ENCODE measurements at places on chromosomes 6 and 20.

DNA sequence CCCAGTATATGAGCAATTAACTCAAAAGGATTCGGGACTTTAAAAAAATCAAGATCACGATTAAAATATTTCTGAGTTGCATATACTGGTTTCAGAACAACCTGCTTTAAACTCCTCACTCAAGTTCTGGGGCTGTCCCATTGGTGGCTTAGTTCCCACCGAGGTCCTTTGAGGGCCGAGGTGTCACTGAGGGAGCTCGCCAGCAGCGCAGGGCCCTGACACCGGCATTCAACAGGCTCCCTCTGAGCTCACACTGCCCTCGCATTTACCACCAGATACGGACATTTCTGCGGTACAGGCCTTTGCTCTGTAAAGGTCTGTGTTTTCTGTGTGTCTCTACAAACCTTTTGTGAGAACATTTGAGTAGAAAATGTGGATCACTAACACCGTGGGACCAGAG, 24.4 kb upstream of the BNIP5 start:
- DNase-seq = no peak

- no peak for DNase-seq
Measured at GRCh38 chr6:148952147-148953035, 205.6 kb downstream of the UST start.

- DNase-seq = no peak
Measured at GRCh38 chr6:110326609-110327008, 31.5 kb downstream of the METTL24 start.

- no peak for DNase-seq
Measured at GRCh38 chr20:10984913-10985312, 311.1 kb upstream of the JAG1 start.

GRCh38 chr6:80622641-80623040, 516.2 kb downstream of the BCKDHB start:
- DNase-seq = no peak

- no peak for DNase-seq
Measured at GRCh38 chr6:29828471-29828797, 809 bp downstream of the HLA-G start.

DNA sequence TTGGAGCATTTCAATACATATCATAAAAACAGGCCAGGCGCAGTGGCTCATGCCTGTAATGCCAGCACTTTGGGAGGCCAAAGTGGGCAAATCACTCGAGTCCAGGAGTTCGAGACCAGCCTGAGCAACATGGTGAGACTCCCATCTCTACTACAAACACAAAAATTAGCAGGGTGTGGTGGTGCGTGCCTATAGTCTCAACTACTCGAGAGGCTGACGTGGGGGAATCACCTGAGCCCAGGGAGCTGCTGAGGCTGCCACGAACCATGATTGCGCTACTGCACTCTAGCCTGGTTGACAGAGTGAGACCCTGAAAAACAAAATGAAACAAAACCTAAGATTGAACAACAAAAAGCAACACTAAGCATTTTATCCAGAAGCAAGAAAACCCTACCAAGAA, 47.2 kb downstream of the BACH2 start:
- no peak for DNase-seq

- DNase-seq = peak; percentile 82
Measured at GRCh38 chr6:156564127-156564806, 212.9 kb upstream of the ARID1B start.

DNA sequence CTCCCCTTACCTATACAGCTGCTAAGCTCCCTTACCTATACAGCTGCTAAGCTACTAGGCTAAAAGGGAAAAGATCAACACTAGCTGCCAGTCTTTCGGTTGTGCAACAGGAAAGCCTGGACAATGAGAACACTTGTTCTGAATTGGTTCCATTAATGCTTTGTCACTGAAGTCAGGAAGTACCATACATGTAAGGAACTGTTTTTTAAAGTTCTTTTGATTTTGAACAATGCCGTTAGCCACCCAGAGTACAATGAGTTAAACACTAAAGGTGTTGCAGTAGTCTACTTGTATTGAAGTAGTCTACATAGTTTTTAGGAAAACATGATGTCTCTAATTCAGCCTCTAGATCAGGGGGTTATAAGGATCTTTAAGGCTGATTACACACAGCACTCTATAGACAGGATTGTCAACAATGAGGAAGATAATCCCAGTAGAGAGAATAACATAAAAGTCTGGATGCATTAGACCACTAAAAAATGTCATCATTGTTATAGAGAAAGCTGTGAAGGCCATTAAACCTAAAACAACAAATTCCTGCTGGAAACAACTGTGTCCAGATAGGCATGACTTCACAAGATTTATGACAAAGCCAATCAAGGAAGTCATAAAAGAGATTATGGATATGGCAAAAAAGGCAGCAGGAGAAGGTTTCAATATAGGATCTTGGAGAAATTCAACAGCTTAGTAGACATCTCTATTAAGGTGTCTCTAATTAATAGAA, 306.3 kb downstream of the PHF3 start:
- no peak for DNase-seq

DNA sequence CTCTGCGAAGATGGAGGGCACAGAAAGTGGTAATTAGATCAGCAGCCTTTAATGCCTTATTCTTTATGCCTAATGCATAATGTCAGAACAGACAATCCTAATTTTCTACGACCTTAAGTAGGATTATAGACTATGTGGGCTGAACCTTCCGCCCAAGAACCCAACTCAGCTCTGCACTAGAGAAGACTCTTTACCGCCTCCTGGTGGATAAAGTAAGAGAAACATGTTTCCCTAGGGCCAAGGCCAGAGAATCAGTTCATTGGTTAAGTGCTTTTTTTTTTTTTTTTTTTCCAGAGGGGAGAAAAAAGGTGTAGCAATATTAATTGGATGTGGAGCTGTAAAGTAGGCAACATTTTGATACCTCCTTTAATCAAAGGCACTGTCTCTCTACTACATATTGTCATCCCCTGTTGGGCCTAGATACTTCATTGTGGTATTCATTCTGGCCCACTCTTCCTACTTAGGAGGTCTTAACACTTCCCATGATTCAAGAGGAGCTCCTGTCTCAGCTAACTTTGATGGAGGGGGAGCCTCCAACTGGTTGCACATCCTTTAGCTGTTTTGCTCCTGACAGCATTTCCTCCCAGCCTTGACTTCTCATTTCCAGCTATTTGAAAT, 124.9 kb upstream of the NRN1 start:
- DNase-seq = peak; percentile 58

- DNase-seq = no peak
Measured at GRCh38 chr6:49087369-49087768, 375.7 kb downstream of the MMUT start.

DNA sequence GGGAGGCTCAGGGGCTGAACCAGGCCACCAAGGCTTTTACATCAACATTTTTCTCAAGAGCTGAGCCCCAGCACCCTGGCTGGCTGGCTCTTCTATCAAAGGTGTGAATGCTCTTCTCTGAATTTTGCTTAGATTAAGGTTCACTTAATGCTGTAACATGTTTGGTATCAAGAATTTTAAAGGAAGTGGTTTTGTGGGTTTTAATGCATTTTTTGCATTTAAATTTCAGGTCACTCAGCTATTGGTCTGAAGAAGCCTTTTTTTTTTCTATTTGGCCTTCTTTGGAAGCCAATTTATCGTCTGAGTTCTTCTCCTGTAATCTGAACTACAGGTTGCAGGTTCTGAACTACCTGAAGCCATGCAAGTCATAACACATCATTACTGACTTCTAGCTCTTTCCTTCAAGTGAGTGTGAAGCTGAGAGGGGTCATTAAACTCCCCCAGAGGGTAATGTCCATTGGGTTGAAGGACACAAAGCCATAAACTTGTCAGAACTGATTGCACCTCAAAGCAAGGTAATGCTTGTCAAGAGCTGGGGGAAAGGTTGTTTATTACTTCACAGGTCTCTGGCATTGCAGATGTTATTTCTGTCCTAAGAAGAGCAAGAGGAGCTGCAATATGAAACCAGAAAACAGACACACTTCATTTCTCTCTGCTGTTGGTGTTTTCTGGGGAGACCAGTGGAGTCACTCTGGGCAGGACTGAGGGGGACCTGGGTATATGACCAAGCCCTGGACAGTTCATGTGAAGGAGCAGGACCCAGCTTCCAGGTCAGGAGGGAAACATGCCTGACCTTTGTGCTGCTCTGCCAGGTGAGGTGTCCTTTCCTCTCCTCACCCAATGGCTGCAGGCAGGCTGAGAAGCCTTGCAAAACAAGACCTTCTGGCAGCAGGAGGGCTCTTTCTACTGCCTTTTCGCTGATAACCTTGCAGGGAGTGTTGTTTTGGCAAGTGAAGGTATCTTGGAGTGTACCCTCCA, 26.1 kb upstream of the NEDD9 start:
- DNase-seq = no peak

- no peak for DNase-seq
Measured at GRCh38 chr6:128600397-128600951, 80.1 kb upstream of the PTPRK start.

- no peak for DNase-seq
Measured at GRCh38 chr6:16196984-16197546, 41.3 kb upstream of the GMPR start.

- peak; percentile 60 for DNase-seq
Measured at GRCh38 chr6:63352544-63353285, 32.9 kb upstream of the LGSN start.

DNA sequence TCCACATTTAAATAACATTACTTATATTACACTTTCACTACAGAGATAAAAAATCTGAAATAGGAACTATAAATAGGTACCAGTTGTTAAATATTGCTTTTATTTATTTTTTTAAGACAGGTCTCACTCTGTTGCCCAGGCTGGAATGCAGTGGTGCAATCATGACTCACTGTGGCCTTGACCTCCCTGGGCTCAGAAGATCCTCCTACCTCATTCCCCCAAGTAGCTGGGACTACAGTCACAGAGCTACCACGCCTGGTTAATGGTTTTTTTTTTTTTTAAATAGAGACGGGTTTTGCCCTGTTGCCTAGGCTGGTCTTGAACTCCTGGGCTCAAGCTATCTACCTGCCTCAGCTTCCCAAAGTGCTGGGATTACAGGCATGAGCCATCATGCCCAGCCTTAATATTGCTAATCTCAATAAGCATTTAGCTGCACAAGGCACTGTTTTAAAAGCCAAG, 17.3 kb downstream of the EEF1E1 start:
- DNase-seq = no peak

DNA sequence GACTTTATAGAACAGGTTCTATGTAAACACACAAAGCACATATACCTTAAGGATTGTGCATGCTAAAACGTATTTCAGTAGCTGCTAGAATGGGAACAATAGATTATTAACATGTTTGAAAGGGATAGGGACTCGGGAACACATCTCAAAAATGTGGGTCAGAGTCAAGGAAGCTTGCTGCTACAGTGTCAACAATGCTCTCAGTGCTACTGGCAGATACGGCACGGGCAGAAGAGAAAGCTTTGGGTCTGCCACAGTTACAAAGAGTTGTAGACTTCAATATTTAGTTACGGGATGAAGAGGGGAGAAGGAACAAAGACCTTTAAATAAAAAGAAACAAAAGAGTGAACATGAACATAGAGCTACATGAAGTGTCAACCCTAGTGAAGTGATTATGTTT, 170.5 kb downstream of the BACH2 start:
- DNase-seq = no peak
